ENCODE measurements at places on chromosomes 2 and 18.
A peak's percentile ranks its signal among the peaks of the same experiment; 100 is the strongest.

DNA sequence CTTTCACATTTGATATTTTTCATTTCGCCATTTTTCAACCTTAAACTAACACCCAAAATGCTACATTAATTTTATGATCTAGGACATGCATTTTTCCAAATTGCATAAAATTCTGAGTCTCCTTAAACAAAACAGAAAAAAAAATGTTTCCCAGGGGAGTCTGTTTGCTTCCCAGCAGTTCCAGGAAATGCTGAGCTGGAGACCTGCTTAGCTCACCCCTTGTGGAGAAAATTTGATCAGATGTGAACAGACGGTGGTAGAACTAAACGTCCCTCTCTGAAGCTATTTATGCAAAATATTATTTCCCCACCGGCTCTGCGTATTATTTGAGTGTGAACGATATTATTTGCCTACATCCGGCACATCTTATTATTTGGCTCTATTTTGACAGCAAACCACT, 74.9 kb upstream of the AGAP1 start:
- no peak for DNase-seq

DNA sequence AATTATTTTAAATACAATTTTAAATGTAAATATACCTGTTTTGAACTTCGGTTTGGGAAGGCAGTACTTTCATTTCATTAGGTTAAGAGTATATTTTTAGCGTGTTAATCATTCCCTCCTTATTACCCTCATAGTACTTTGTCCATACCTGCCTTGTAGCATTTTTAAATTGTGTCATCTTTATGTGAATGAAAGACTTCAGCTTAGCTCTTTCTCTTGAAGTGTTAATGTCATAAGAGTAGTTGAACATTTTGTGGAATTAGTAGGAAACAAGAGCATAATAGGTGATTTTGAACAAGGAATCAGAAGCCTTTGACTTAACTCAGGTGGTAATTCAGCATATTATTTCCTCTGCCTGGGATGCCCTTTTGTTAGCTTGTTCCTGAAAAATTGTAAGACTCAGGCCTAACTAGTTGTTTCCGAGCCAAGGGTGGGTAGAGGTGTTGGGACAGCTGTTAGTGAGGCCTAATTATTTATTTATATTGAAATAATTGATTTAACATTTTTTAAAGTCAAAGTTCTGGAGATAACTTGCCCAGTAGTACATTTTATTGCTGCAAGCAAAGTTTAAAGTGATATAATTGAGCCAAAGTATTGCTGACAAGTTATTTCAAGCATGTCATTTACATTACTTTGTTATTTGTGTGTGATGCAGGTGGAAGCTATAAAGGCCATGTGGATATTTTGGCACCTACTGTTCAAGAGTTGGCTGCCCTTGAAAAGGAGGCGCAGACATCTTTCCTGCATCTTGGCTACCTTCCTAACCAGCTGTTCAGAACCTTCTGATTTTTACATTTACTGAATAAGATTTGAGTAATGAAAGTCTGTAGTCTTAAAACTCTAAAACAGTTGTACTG, 38.7 kb downstream of the DDX1 start:
- DNase-seq = no peak

DNA sequence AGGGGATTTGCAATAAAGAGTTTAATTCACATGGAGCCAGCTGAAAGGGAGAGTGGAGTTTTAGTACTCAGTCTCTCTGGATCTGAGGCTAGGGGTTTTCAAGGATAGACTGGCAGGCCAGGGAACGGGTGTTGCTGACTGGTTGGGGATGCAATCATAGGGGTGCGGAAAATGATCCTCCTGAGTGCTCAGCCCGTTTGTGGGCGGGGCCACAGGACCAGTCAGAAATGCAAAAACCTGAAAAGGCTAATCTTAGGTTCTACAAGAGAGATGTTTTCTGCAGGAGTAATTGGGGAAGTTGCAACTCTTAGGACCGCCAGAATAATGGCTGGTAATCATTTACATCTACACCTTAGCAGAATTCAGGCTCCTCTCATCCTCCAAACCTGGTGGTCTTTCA, 2.5 kb downstream of the NFU1 start:
- DNase-seq = no peak

- no peak for DNase-seq
These were observed 2094.5 kb upstream of the CELF4 start for GRCh38 chr18:39660141-39660540.

GRCh38 chr2:128160616-128161275, 69.7 kb downstream of the UGGT1 start:
- DNase-seq = no peak

DNA sequence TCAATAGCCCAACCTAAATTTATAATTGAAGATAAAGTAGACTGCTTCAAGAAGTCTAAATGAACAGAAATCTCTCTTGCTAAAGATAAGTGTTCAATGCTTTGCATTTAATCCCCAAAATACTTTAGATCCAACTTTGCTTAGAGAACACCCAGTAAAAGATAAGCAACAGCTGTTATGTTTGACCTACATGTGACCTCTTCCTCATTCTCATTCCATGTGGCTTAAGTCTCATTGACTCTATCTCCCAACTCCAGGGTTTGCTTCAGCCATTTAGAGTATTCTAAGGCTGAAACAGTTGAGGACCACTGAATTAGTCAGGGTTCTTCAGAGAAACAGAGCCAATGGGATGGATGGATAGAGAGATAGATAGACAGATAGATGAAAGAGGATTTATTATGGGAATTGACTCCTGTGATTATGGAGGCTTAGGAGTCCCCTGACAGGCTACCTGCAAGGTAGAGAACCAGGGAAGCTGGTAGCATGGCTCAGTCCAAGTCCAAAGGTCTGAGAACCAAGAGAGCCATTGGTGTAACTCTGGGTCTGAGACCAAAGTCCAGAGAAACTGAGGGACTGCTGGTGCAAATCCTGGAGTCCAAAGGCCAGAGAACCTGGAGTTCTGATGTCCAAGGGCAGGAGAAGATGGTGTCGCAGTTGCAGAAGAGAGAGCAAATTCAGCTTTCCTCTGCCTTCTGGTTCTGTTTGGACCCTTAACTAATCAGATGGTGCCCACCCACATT, 32.1 kb downstream of the CRYGD start:
- no peak for DNase-seq

DNA sequence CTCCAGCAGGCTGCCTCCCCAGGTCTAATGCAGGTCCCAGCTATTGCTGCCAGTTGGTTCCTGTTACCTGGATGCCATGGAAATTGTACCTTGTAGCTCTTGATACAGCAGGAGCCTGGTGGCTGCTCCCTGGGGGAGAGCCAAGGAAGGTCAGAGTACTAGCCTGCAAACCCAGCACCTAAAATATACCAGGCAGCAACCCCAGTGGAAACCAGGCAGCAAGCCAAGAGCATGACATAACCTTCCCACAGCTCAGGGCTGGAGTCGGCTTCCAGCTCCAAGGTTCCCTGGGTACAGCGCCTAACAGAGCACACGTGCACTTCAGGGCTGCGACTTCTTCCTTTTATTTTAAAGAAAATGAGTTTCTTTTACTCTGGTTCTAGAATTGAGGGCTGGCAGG, 30.3 kb downstream of the TNP1 start:
- DNase-seq = peak; percentile 26

DNA sequence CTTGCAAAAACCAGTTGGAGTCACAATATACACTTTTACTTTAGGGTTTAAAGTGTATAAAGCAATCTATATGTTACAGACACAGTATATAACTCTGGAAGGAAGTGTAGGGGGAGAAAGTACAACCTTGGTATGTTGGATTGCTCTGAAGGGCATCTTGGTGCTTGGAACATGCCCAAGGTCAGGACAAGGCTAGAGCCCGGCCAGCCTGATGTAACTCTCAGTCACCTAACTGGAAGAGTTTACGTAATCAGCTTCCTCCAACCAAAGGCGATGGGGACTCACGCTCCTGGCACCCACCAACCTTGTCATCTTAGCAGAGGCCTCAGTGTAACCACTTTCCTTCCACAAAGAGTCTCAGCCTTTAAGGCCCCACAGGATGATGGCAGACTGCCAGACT, 181.1 kb upstream of the ACAA2 start:
- no peak for DNase-seq

DNA sequence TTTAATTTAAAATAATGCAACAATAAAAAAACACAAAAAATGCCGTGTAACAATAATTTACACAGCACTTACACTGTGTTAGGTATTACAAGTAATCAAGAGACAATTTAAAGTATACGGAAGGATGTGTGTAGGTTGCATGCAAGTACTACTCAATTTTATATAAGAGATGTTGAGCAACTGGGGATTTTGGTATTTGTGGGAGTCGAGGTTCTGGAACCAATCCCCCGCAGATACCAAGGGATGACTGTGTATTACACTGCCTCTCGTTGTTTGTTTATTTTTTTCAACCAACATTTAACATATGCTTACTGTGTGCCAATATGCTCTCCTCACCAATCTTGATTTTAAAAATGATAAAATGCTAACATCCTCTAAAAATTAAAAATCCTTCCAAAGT, 24.8 kb downstream of the MAP3K2 start:
- no peak for DNase-seq

- no peak for DNase-seq
These were observed 204.8 kb upstream of the KYNU start for GRCh38 chr2:142672698-142673097.

- DNase-seq = peak; percentile 73
These were observed 252.6 kb downstream of the AGAP1 start for GRCh38 chr2:235746257-235746934.

DNA sequence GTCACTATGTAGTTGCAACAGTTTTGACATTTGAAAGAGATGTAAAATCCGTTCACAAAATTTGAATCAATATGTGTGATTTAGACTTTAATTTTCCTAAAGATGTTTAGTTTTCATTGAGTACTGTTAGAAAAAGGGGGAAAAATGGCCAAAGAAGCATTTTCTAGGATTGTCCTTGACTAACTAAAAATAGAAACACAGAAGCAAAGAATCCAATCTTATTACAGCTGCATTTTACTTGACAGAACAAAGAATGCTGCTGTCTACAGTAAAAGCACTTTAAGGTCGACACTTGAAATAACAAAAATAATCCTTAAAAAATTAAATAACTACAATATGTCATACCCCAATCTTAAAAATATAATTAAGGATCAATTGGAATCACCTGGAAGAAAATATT, 48.9 kb downstream of the FRZB start:
- DNase-seq = no peak

- DNase-seq = no peak
These were observed 4.4 kb downstream of the IL1B start for GRCh38 chr2:112831946-112832840.

DNA sequence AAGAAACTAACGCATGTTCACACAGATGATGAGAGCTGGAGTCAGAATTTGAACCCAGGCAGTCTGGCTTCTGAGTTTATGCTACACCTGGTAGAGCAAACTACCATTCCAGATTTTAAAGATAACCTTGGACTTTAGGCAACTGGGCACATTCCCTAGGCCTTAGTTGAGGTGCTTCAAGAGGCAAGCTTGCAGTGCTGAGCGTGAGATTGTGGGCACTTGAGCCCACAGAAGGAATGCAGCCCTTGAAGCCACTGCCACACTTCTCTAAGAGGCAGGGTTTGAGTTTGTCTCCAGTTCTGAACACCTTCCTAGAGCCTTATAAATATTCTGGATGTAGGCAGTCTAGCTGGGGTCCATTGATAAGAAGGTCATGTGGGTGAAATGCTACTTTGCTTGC, 216.1 kb upstream of the SLC14A2 start:
- no peak for DNase-seq

DNA sequence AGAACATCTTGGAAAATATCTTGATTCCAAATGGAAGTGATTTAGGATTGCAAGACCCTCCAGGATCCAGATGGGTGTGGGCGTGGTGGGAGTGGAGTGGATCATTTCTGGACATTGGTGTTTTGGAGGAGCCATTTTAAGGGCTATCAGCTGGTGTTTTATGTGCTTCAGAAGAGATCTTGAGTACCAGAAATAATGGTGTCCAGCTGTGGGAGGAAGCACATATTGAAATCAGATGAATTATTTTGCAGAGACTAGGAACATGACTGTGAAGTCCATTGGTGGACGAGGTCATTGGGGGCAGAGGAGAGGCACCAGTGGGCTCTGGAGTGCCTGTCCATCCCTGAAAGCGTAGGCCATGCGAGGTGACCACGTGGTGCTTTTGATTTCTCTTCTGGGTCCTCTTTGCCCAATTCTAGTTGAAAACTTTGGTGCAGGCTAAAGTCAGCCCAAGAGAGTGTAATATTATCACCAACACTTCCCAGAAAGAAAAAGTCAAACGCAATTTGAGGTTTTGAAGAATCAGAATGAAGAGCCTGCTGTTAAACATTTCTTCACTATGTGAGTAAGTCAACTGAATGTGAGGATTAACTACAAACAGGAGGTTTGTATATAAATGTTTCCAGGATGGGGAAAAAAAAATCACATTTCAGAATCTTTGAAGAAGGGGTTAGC, 31.6 kb downstream of the RNF144A start:
- DNase-seq = no peak

GRCh38 chr2:177172034-177172880, 40.3 kb upstream of the HNRNPA3 start:
- DNase-seq = no peak

DNA sequence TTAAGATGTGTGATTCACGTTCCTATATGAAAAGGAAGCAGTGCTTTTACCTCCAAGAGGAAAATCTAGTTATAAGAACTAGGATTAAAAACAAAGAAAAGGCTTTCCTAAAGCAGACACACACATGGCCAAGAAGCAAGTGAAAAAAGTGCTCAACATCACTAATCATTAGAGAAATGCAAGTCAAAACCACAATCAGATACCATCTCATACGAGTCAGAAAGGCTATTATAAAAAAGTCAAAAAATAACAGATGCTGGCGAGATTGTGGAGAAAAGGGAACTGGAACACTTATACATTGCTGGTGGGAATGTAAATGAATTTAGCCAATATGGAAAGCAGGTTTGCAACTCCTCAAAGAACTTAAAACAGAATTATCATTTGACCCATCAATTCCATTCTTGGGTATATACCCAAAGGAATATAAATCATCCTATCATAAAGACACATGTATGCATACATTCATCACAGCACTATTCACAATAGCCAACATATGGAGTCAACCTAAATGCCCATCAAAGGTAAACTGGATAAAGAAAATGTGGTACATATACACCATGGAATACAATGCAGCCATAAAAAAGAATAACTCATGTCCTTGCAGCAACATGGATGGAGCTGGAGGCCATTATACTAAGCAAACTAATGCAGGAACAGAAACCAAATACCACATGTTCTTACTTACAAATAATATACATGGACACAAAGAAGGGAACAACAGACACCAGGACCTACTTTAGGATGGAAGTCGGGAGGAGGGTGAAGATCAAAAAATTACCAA, 285.3 kb downstream of the RAD51AP2 start:
- DNase-seq = no peak

DNA sequence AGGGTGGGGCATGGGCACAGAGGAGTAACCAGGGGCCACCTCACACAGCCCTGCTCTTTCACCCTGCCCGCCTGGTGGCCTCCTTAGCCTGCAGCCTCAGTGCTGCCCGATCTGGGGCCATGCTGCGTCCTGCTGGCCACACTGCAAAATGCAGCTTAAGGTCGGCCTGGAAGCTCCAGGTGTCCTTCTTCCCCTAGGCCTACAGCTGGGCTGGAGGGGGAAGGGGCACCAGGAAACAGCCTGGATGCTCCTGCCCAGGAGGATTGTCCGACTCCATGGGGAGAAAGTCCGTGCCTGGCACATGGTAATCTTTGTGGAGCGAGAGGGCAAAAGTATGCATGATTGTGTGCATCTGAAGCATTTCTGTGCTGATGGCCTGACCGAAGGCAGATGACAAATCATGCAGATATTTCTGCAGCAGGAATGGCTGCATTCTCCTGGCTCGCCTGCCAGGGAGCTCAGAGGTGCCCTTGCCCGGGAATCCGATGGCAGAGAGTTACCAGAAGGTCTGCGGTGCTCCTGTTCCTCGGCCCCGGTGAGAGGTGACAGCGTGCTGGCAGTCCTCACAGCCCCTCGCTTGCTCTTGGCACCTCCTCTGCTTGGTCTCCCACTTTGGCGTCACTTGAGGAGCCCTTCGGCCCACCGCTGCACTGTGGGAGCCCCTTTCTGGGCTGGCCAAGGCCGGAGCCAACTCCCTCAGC, 12.8 kb upstream of the ALPP start:
- no peak for DNase-seq
